Retinal pigment epithelial cell (primary cell): ENCODE measurements at places on chromosomes 6 and 20.

- DNase-seq, result no peak
Measured at GRCh38 chr20:37749620-37750403, 56.0 kb downstream of the CTNNBL1 start.

DNA sequence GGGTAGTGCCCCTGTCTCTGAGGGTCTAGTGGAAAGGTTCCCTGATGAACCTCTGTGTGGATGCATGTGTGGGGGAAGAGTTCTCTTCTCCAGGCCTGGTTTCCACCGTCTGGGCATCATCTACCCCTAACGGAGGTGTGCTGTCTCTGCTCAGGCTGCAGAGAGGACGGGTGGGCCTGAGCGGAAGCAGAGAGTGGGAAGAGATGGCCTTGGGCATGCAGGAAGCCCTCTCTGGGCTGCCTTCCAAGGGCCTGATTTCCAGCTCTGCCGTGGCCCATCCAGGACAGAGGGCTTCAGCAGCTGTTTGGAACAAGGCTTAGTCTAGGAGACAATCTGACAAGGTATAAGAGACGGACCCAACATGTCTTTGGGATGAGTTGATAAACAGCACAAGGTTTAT lies 220.1 kb upstream of the DTNBP1 start:
- no peak for DNase-seq

GRCh38 chr6:8131265-8131897 lies 29.0 kb upstream of the EEF1E1 start:
- peak; percentile 18 for DNase-seq

- no peak for DNase-seq
Measured at GRCh38 chr20:17590245-17590644, 20.4 kb downstream of the DSTN start.
